Right forelimb (tissue), 1 donor: ENCODE measurements at places on chromosomes 6 and 20.

DNA sequence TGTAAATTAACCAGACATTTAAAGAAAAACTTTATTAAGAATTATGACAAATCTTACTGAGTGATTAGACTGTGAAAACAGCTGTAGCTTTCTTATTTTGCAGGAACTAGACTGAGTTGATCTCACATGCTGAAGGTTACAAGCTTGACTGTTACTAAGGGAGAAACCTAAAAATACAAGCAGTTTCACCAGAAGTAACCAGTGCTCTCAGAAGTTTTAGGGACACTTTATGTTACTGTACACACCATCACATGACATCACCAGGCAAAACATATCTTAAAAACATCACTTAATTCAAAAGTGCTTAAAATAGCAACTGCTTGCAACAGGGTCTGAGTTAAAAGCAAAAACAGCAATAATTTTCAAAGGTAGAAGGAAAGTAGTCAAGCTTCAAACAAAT lies 5.4 kb downstream of the FBXO30 start:
- no peak for DNase-seq

DNA sequence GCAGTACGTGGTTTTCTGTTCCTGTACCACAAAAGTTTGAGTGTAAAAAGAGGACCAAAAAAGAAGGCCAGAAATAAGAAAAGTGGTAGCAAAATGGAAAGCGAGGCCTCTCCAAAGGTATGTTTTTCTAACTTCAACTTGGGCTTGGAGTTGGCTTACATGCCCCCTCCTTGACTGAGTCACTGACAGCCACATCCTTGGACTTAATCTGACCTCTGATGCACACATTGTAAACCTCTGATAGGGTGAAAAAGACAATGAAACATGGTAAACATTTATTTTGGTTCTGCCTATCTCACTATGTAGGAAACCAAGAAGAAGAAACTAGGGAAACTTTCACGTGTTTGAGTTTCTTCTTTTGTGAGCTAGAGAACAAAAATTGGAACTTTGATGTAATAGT lies 503.2 kb upstream of the ID4 start:
- no peak for DNase-seq

GRCh38 chr6:91094341-91094740 lies 507.5 kb upstream of the MAP3K7 start:
- DNase-seq, result no peak

DNA sequence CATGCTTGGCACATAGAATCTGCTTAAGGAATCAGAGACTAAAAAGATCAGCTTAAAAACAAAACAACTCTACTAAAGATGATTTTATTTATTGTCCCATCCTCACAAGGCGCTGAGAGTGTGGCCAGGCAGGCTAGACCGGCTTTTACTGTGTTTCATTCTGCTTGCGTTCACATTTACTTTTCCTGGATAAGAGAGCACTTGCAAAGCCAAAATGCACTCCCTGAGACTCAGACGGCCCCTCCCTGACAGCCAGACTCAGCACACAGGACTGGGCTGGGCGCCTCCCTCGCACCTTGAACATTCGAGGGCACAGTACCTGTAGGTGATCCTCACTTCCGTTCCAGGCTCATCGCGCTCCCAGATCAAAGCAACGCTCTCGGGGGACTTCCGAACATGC lies 10.2 kb downstream of the ACSS1 start:
- DNase-seq, result peak; percentile 24

DNA sequence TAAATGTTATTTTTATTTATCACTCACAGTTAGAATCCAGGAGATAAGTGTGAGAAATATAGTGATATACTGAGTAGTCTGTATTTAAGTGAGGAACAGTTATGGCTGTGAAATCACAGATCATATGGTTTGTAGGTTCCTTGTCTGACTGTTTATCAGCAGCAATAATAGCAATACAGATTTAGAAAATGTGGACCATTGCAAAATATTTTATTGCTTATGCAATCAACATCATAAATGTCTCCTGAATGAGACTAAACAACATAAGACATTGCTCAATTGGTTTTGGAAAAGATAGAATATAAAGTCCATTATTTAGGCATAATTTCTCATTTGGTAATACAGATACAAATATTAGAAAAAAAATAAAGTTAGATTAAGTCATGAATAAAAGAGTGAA lies 43.7 kb downstream of the CCDC170 start:
- DNase-seq, result no peak

DNA sequence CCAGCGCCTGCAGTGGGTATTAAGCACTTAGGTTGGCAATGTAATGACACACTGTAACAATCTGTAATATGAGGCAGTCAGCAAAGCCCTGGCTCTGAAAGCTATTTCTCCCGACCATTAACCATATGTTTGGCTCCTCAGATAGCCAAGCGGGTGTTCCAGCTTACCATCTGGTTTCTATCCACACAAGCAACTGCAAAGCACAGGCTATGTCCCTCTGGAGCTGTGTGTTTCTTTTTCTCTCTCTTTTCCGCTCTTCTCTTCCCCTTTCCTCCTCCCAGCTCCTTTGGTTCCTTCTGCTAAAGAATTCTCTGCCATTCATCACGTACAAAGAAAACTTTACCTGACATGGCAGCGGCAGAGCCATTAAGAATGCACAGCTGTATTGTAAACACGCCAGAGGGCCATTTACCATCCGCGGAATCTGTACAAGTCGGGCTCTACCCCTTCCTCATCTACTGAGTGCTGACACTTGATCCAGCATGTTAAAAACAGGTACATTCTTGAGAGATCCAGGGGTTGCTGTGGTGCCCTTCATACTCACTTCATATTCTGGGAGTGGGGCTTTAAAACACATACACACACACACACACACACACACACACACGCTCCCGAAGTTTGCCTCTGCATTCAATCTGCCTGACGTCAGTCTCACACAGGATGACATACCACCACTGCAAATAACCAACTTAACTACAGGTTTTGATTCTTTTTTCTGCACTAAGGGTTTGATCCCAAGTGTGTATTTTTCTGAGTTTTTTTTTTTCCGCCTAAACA lies 77.2 kb downstream of the BACH2 start:
- peak; percentile 87 for DNase-seq

DNA sequence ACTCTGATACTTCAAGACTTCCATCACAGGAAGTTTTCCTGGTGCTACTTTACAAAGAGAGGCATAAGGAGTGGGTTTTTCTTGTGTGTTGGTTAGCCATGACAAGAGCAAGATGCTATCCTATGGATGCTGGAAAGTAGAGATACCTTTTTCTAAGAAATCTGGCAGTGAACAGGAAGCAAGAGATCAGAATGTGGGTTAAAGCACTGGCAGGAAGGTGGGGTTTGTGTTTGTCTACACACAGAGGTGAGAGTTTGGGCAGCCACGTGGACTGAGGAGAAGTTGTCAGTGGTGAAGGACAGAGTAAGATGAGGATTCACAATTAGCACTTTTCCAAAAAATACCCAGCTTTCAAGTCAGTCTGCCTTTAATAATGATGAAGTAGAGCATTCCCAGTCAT lies 17.9 kb downstream of the SLC2A12 start:
- DNase-seq, result no peak

- DNase-seq, result no peak
Measured at GRCh38 chr6:33513213-33513612, 58.8 kb downstream of the ZBTB9 start.

DNA sequence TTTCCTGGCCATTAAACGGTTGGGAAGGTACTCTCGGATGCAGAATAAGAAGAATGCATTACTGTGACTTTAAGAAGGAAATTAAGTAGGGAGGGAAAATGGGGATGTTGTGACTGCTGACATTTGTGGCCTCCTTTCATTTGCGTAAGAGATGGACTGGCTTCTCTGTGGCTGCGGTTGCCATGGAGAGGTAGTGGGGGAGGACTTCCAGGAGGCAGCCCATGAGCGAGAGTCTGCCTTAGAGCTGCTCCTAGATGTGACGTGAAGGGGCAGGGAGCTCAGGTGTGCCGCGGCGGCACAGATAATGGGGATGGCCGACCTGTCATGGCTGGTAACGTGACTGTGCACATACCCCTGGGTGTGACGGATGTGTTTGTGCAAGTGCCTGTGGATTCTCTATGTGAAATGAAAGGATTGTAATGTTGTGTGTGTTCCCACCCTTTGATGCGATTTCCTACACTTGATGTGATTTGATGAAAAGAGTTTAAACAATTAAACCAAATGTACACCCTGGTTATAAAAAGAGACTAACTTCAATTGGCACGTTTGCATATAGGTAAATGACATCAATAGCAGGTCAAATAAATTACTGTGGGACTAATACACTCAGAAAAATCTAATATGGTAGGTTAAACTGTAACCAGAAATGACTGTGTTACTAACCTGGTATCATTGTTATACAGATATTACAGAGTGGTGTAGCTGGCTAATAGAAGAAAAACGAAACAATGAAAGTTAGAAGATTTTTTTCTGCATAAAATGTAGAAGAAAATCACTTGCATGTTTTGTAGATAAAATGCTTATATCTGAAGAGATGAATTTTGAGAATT lies 48.9 kb downstream of the HIVEP1 start:
- DNase-seq, result no peak

- DNase-seq, result no peak
Measured at GRCh38 chr20:43895235-43895634, 19.4 kb upstream of the TOX2 start.

GRCh38 chr6:23087471-23087870 lies 518.1 kb downstream of the HDGFL1 start:
- no peak for DNase-seq

GRCh38 chr6:114240796-114241195 lies 102.0 kb downstream of the HS3ST5 start:
- no peak for DNase-seq

DNA sequence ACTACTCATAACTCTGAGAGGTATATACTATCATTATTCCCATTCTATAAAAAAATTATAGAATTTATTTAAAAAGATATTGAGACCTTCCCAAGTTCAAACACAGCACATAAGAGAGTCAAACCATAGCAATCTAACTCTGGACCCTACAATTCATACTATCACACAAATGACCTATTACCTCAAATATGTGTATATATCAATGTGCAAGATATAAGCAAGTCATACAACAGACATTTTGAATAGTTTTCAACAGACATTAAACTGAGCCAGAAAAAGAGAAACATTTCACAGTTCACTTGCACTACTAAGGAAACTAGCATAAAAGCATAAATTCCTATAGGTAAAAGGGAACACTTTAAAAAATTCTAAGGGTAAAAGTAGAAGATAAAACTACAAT lies 11.7 kb downstream of the PHIP start:
- no peak for DNase-seq

DNA sequence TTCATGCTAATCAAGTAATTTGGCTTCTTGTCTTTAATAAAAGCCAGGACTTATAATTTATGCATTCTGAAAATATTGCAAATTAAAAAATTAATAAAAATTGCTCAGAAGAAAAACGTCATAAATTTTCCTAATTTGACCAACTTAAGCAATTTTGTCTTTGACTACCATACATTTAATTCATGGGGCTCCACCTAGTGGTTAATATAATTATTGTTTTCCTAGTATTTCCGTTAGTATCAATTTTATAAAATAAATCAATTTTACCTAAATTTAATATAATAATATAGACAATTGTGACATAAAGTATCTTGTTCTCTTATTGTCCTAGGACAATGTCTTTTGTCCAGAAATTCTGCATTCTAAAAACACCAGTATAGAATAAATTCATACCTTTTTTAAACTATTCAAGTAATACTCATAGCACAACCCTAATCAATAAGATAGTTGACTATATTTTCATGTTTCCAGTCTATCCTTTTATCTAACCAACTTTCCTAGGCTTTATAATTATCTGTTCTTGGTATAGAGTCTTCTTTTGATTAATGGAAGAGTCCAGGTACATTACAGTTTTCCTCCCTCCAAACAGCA lies 319.9 kb downstream of the TRDN start:
- no peak for DNase-seq

DNA sequence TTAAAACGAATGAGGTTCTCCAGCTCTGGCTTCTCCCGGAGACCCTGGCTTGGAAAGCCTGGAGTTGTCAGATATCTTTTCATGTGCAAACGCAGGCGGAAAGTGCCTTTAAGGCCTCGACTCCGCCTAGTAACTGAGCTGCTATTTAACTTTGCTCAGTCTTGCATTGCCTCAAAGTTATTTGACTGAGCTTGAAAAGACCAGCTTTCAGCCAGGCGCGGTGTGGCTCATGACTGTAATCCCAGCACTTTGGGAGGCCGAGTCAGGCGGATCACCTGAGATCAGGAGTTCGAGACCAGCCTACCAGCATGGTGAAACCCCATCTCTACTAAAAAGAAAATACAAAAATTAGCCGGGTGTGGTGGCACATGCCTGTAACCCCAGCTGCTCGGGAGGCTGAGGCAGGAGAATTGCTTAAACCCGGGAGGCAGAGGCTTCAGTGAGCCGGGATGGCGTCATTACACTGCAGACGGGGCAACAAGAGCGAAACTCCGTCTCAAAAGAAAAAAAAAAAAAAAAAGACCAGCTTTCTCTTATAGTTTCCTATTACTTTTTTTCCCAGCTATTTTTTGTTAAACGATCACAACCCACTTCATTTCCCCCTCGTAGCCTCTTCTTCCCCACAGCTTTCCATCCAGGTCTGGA lies 1.9 kb downstream of the GCNT2 start:
- DNase-seq, result no peak

GRCh38 chr6:140663772-140664171 lies 1289.3 kb upstream of the CITED2 start:
- no peak for DNase-seq

DNA sequence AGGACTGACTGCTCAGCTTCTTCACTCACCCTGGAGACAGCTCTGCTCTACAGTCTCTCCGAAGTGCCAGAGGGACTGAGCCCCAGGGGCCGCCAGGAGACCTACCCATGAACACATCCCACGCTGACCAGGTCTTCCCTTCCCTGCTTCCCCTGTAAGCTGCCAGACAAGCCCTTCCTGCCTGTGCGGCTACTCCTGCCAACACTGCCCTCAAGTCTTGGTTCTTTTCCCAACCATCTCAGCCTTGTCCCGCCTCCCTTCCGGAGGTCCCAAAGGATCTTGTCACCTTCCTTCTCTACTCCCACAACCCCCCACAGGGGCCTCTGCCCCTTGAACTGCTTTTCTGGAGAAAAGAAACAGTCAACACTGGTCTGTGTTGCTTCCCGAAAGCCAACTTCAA lies 15.0 kb downstream of the CPNE5 start:
- no peak for DNase-seq
